ENCODE measurements at places on chromosomes 11 and 22.
A peak's percentile ranks its signal among the peaks of the same experiment; 100 is the strongest.

GRCh38 chr11:60971520-60971919, at the start of gene CD6:
Gene CD6 (plus strand): TSS chr11:60971680. CDS start chr11:60971866, 186 bp downstream.
- DNase-seq, result no peak

DNA sequence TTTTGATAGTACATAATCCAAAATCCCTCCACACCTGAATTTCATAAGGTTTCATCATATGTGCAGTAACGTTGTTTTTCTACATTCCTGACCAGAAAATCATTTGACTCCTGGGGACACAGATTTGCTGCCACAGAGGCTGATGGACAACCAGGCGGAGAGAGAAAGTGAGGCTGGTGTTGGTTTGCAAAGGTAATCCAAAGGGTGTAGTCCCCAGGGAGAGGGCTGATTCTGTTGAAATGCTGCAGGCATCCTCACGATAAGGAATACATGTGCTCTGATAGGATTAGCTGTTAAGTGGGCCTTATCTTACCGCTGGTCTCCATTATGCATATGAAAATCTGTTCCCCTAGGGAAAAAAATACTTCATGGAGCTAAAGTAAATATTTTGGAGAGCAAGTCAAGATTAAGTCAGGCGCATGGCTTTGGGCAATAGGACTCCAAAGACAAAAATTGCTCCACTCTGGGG, 8.1 kb downstream of the APOL6 start:
- DNase-seq, result no peak

DNA sequence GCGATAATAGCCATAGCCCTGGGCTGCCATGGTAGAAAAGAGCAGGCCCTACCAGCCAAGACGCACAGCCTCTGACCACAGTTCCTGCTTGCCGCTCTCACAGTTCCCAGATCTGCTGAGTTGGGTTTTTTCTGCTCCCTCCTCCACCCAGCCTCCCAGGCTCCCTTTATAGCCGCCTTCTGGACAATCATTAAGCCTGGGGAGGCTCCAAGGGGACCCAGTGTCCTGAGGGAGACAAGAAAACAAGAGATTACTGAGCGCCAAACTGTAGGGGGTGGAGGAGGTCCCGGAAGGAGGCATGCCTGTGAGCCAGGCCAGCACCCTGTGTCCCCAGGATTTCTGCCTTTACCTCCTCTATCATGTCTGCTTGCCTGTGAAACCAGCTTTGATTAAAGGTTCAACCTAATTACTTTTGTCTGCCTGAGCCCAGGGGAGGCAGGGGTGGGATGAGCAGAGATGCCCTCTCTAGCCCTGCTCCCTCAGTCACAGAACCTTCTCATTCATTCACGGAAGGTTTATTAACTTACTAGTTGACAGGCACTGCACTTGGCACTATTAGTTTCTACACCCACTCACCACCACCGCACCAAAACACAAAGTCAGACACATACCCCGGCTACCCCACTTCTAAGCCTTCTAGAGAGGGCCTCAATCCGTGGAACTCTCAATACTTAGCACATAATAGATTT, 1.2 kb downstream of the SLC37A4 start:
- DNase-seq, result no peak

DNA sequence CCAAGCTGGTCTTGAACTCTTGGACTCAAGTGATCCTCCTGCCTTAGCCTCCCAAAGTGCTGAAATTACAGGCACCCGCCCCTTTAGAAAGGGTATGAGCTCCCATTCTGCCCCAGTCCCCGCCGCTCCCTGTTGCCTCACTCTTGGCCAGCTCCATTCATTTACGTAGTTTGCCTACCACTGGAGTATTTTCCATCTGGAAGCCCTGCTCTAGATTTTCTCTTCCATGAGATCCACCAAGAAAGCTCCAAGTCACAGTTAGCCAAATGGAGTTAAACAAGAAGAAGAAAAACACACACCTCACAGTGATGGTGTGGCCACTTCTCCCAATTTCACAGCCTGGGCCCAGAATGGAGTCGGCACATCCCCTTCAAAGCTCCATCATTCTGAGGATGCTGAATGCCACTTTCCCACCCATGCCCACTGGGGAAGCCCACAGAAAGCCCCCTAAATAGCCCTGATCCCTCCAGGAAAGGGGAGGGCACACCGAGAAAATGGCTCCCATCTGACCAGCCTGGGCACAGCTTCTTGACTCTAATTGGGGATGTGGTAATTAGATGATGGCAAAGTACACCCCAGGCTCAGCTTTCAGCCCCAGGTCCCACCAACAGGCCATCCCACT, 381.2 kb downstream of the MN1 start:
- no peak for DNase-seq

GRCh38 chr11:405323-405953, 9.4 kb downstream of the SIGIRR start:
- no peak for DNase-seq

GRCh38 chr11:62477927-62478326, 59.1 kb downstream of the SCGB1A1 start:
- no peak for DNase-seq

DNA sequence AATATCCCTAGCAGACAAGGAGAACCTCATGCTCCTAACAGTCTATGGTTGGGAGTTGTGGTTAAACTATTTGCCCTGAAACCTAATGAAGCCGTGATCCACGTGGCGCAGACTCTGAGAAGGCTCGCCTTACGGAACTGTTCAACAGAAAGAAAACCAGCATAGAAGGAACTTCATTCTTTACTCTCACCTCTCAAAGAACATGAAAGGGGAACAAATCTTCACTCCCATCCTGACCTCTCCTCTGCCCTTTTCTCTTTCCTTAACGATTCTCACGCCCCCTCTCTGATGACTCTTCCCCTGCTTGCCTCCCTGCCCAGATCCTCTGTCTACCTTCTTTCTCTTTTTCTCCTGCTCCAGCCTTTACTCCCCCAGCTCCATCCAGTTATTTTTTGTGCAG, 54.2 kb downstream of the IRAG1 start:
- DNase-seq, result no peak

DNA sequence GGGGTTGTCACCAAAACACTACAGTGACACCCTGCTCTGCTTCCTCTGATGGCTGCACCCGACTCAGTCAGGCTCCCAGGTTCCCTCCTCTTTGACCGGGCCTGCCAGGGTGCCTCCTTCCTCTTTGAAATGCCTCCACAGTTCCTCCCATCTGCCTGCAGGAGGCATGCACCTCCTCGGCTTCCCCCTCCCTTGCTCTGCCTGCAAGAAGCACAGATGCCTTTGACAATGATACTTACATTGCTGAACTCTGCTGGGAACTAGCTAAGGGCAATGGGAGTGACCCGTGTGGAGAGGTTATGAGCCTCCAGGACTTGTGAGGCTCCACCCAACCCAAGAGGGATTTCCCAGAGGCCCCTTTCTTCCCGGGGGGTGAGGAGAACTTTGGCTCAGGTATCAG, 674.1 kb downstream of the OPCML start:
- no peak for DNase-seq

- DNase-seq, result no peak
These were observed 381.4 kb upstream of the MPPED2 start for GRCh38 chr11:30967579-30967978.

DNA sequence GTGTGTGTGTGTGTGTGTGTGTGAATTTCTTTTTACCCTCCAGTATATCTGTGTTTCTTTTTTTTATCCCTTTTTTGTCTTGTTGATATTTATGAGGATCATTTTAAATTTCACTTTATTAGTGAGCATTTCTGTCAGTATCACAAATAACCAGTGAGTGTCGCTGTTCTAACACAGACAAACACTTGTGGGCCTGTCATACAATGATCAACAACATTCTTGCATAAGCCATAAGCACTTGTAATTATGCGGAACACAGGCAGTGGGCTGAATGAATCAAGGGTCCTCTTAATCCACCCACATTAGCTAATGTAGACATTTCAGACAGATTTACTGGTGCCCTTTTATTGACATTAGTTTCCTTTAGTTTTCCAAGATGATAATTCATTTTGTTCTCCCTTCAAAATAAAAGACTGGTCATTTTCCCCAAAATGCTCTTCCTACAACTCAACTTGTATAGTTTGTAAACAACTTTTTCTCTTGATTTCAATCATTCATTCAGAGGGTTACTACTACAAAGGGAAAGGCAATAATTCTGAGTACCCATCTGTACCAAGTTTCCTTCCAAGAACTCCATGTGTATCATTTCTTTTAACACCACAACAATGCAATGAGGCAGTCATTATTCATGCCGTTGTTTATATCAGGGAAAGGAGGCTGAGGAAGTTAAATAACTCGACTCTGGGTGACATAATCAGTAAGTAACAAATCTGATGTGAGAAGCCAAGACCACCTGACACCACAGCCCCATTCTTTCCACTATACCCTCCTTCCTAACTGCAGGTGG, 34.5 kb upstream of the ANO3 start:
- peak; percentile 73 for DNase-seq

- DNase-seq, result no peak
These were observed 73.2 kb downstream of the BDNF start for GRCh38 chr11:27626938-27627586.

GRCh38 chr11:44579302-44579761, 13.9 kb downstream of the CD82 start:
- no peak for DNase-seq

- no peak for DNase-seq
These were observed 464.0 kb downstream of the BRD1 start for GRCh38 chr22:49363526-49364230.

- no peak for DNase-seq
These were observed 19.3 kb downstream of the DDX25 start for GRCh38 chr11:125923633-125924032.

DNA sequence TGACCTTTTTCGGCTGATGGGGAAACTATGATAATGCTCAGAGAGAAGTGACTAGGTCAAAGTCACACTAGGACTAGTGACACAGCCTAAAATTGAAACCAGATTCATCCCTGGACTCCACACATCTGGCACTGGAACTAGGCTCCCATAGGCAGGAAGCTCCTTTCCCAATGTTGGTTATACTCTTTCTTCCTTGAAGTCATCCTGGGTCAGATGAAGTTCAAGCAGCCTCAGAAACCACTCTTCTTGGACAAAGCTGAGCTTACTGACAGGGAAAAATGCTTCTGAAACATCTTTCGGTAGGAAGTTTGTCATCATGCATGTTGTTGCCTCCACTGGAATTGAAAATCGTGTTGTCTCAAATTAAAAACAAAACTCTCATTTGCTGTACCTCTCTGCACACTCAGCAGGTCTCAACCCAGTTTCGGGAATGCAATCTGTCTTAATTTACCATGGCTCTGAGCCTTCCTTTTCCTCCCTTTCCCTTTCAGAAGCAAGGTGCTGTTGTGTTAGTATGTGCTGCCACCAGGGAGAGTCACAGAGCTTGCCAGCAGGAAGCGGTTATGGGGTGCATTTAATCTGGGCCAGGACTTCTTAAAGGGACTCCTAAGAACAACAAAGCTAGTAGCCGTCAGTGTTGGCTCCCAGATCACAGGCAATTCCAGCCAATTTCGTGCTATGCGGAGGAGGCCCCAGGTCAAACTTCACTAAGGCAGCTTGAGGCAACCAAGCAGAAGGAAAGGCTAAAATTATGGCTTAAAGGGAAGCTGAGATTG, 384.8 kb downstream of the TENM4 start:
- DNase-seq, result no peak

DNA sequence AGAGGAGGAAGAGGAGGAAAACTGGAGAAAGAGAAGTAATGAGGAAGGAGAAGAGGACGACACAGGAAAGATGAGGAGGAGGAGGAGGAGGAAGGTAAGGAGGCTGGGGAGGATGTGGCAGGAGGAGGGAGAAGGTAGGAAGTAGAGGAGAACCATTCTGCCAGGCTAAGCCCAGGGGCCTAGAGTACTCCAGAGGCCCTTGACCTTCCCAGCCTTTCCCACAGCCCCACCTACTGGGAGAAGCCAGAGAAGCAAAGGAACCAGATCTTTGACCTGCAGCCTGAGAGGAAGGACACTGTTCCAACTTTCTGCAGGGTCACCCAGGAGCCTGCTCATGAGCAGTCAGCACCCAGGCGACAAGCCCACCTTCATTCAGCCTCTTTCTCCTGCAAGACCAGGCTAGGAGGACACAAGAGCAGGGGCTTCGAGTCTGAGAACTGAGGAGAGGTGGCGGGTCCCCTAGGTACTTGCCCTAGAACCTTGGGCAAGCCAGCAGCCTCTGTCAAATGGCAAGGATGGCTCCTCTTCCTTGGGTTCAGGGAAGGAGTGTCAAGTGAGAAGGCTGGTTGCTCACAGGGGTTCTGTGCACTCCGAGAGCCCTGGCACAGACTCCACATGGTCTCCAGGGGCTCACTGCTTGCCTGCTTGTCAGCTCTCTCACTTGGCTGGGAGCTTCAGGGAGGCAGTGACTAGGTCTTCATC, 27.9 kb upstream of the OAF start:
- DNase-seq, result no peak

GRCh38 chr22:43811777-43812148, 342 bp downstream of the EFCAB6 start:
- no peak for DNase-seq

GRCh38 chr11:34268906-34269430, 88.8 kb downstream of the ABTB2 start:
- no peak for DNase-seq

DNA sequence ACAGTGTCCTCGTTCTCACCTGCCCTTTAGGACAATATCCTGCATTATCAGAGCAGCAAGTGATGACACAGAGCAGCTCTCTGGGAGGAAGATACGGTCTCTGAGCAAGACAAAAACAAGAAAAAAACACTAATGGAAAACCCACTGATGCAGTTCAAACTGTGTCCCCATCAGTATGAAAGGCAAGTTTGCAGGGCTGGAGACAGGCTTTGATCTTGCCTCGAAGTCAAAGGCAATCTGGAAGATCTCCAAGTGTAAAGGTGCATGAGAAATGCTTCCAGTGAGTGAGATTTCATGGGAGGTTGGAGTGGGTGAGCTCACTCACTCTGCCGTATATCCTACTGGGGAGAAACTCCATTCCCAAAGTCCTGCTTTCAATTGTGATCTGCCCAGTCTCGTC, 157.5 kb downstream of the KIRREL3 start:
- DNase-seq, result no peak

- DNase-seq, result no peak
These were observed 18.4 kb downstream of the RPUSD4 start for GRCh38 chr11:126193038-126193478.

DNA sequence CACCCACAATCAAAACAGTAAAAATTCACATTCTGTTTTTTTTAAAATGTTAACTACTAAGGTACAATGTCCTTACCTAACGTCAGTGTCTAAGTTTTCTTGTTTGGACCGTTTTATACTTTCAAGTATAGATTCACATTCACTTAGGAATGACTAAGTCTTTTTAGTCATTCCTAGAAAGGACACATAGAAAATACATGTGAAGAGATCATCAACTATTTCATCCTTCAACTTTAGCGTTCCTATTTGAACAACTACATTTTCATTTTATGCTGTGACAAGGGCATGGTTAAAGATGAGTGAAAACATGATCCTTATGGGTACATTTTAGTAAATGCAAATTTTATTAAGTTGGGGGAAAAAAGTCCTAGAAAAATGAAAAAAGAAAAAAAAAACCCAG, 62.8 kb downstream of the DDX10 start:
- no peak for DNase-seq

- DNase-seq, result no peak
These were observed 44.6 kb downstream of the LIF start for GRCh38 chr22:30201945-30202344.

Data from renal cortex interstitium (tissue), 15 donors.